ENCODE measurements at places on chromosomes 3 and 15. TPM values are rescaled to one million over a fixed set of nuclear protein-coding genes. Genes with fewer than 3 reads are reported as not detected.

Gene GBE1
- polyA plus RNA-seq: 17.6 TPM

Gene CCDC191
- polyA plus RNA-seq: 1.1 TPM

- no peaks in the 10 kb centered on the region for H3K36me3 ChIP-seq
- H3K27ac ChIP-seq: no peak overlapping the region
- H3K4me1 ChIP-seq: no peaks in the 10 kb centered on the region
- H3K27me3 ChIP-seq: no peaks in the 10 kb centered on the region
These were observed 27.8 kb upstream of the AP4E1 start for GRCh38 chr15:50880651-50881114.

Gene GOLGA6D
- not detected for polyA plus RNA-seq

GRCh38 chr15:68081869-68082505, 27.9 kb downstream of the PIAS1 start:
- no peak overlapping the region for H3K4me3 ChIP-seq
- H3K4me1 ChIP-seq: peaks cover 18% of the 10 kb centered on the region
- H3K36me3 ChIP-seq: no peaks in the 10 kb centered on the region
- no peak overlapping the region for H3K27ac ChIP-seq
- no peaks in the 10 kb centered on the region for H3K27me3 ChIP-seq

Data from hepatocyte (in vitro differentiated cells).